ENCODE measurements at places on chromosomes 12 and 14.
A peak's percentile ranks its signal among the peaks of the same experiment; 100 is the strongest.

DNA sequence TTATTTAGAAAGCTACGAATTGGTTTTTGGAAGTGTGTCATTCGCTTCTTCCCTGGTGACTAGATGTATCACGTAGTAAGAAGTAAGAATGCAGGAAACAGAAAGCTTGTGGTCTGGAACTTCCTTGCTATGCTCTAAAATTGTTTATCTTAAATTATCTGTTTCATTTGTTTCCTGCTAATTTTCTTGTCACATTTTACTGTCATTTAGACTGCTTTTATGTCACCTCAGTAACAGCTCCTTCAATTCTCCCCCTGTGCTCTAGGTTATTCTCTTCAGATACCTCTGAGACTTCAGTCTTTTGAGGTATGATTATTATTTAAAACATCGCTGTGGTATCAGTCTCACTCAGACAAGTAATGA, 699 bp upstream of the CD69 start:
- no peak for DNase-seq
- H3K27me3 ChIP-seq, result no peaks in the 10 kb centered on the region
- H3K27ac ChIP-seq, result peak overlapping the region; percentile 61
- peaks cover 22% of the 10 kb centered on the region for H3K4me1 ChIP-seq
- no peak overlapping the region for H3K4me3 ChIP-seq

GRCh38 chr14:51873221-51873893, 12.9 kb downstream of the GNG2 start:
- peaks cover 1% of the 10 kb centered on the region for H3K27me3 ChIP-seq
- peak overlapping the region; percentile 77 for H3K4me3 ChIP-seq
- peak overlapping the region; percentile 93 for H3K27ac ChIP-seq
- no peak for DNase-seq
- H3K36me3 ChIP-seq, result no peaks in the 10 kb centered on the region

- no peaks in the 10 kb centered on the region for H3K4me1 ChIP-seq
- peaks cover 5% of the 10 kb centered on the region for H3K27me3 ChIP-seq
- H3K27ac ChIP-seq, result no peak overlapping the region
- H3K36me3 ChIP-seq, result no peaks in the 10 kb centered on the region
- DNase-seq, result no peak
Observed at GRCh38 chr14:91883753-91884152, 16.4 kb upstream of the TC2N start.

GRCh38 chr12:111181143-111181726, 187.7 kb downstream of the PHETA1 start:
- no peak overlapping the region for H3K4me3 ChIP-seq
- H3K27me3 ChIP-seq, result no peaks in the 10 kb centered on the region
- H3K4me1 ChIP-seq, result no peaks in the 10 kb centered on the region
- no peak overlapping the region for H3K27ac ChIP-seq
- no peaks in the 10 kb centered on the region for H3K36me3 ChIP-seq

DNA sequence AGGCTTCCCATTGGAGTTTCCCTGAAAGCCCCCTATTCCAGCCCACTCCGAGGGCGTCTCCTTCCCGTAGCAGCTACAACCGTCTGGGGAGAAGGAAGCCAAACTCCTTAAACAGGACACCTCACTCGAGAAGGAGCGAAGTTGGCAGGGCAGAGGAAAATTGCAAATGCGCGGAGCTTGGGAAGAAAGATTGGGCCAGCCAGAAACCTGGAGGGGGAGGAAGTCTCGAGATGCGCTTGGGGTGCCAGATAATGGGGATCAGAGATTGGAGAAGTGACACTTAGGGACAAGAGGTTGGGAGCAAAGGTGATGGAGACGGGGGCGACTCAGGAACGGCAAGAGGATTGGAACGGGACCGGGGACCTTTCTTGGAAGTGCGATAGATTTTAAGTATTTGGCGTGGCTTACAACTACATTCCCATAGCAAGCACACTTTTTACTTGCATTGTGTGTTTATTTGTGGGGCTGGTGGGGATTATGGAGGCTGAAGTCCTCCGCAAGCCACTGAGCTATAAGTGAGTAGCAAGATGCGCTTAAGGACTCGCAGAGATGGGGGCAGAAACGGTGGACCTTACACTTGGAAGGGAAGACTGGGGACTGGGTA, 926 bp downstream of the HRK start:
- H3K4me3 ChIP-seq, result peak overlapping the region; percentile 93
- H3K4me1 ChIP-seq, result peaks cover 19% of the 10 kb centered on the region
- H3K36me3 ChIP-seq, result peaks cover 9% of the 10 kb centered on the region
- peak overlapping the region; percentile 68 for H3K27ac ChIP-seq
- H3K27me3 ChIP-seq, result peaks cover 26% of the 10 kb centered on the region
